CD4-positive, alpha-beta T cell treated with Interferon gamma for 1 hour (primary cell): ENCODE measurements at places on chromosomes 4 and X.

GRCh38 chr4:148852092-148852699, 410.0 kb upstream of the NR3C2 start:
- DNase-seq, result no peak

- no peak for DNase-seq
Measured at GRCh38 chr4:110586131-110586850, 36.6 kb downstream of the PITX2 start.

- DNase-seq, result no peak
Measured at GRCh38 chr4:122731676-122732075, 828 bp upstream of the BBS12 start.

- DNase-seq, result no peak
Measured at GRCh38 chrX:21944136-21944615, 3.7 kb downstream of the SMS start.

- DNase-seq, result no peak
Measured at GRCh38 chr4:120819805-120820437, 102.6 kb downstream of the PRDM5 start.

GRCh38 chr4:55512922-55513571, 33.7 kb downstream of the CLOCK start:
- no peak for DNase-seq

GRCh38 chr4:25797136-25797535, 65.7 kb downstream of the SEL1L3 start:
- no peak for DNase-seq

DNA sequence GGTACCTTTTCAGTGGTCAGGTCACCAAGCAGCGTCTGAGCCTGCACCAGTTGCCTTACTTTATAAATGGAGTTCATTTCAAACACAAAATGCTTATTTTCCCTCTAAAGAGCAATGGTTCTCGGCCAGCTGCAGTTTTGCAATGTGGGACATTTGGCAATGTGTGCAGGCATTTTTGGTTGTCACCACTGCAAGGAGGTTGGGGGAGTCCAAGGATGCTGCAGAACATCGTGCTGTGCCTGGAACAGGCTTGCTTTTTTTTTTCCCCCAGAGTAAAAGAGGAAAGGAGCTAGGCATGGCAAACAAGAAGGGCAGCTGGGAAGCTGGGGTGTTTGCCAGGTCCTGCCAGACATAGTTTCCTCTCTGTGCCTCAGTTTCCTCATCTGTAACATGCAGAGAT, 115.6 kb downstream of the GPR143 start:
- DNase-seq, result no peak

- DNase-seq, result peak; percentile 63
Measured at GRCh38 chr4:26288355-26288909, 32.4 kb upstream of the RBPJ start.

DNA sequence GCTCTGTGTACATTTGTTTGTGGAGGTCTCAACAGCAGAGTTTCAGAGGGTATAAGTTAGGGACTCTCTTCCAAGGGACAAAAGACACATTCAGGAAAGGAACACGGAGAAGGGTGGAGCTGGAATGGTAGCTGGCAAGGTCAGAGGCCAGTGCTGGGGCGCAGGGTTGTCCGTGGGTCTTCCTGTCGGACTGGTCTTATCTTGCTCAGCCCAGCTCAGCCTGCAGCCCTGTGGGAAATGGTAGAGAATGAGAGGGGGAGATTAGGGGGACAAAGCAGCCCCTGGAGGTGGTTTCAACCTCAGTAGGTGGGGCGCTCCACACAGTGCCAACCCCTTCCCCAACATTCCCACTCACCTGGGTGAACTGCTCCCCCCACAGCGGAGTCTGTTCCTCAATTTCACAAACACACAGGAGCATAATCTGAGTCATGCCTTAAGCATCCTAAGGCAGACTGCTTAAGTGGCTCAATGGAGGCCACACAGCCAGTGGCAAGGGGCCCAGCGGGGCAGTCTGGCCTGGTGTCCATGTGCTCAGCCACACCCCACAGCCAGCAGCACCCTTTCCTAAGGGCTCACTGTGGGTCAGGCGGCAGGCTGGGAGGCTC, 6.9 kb upstream of the HDAC6 start:
- no peak for DNase-seq

- peak; percentile 40 for DNase-seq
Measured at GRCh38 chr4:55866973-55867574, 13.6 kb downstream of the EXOC1 start.

DNA sequence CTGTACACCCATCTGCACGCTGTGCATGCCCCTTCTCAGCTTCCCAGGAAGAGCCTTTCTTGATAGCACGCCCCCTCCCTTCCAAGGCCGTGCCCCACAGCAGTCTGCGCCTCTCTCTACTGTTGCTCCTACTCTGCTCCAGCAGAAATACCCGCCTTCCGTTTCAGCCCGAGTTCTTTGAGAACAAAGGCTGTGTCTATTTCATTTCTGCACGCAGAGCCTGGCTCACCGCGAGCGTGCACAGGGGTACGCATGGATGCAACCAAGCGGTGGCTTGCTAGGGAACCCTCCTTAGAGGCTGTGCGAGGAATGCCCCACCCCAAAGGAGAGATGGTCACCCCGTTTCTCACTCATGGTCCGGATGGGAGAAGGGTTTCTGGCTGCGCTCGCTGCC, 485 bp downstream of the AADAT start:
- DNase-seq, result no peak

GRCh38 chrX:40971736-40972135, 113.5 kb upstream of the USP9X start:
- no peak for DNase-seq

- no peak for DNase-seq
Measured at GRCh38 chr4:85005865-85006377, 39.4 kb upstream of the WDFY3 start.

- no peak for DNase-seq
Measured at GRCh38 chr4:180521181-180521580, 1722.0 kb upstream of the TENM3 start.

GRCh38 chr4:56971383-56971782, 6.0 kb downstream of the NOA1 start:
- DNase-seq, result no peak

- peak; percentile 24 for DNase-seq
Measured at GRCh38 chrX:65706041-65706828, 38.8 kb downstream of the MSN start.

DNA sequence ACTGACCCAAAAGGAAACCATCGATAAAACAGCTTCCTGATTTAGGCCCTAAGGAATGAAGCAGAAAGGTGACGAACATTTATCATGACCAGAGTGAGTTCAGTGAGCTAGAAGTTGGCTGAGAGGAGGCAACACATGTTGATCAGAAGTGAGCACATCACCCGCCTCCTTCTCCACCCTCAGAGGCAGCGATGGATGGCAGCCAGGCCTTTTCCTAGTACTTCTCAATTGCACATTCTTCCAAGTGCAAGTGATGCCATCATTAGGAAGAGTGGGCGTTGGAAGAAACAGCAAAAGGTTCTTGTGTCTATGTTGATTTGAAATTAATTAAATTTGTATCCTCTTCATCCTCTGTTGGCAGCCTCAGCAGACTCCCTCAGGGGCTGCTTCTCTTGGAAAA, 51.7 kb downstream of the TMEM154 start:
- no peak for DNase-seq

DNA sequence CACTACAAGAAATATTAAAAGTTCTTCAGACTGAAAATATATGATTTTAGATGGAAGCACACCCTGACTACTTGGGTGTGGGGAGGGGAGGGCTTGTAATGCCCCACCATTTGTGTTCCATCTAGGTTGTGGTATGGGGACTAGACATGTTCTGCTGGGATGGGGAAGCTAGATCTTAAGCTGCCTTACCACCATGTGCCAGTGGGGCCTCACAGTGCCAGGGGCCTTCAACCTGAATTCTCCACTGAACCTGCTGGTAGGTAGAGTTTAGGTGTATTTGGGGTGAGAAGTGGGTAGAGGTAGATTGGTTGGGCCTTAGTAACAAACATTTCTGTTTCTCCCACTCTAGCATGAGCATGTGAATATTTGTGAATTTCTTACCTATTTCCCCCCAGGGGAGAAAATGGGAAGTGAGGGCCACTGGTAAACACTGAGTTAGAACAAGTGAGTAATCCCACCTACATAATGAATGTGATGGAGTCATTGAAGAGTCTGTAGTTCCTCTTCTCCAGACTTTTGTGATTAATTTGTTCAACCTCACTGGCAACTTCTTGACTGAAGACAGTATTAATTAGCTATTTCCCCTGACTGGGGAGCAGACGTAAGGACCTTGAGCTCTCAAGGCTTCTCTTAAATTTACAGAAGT, 44.0 kb downstream of the BRCC3 start:
- DNase-seq, result no peak

- DNase-seq, result no peak
Measured at GRCh38 chr4:85094735-85095134, 128.2 kb upstream of the WDFY3 start.

DNA sequence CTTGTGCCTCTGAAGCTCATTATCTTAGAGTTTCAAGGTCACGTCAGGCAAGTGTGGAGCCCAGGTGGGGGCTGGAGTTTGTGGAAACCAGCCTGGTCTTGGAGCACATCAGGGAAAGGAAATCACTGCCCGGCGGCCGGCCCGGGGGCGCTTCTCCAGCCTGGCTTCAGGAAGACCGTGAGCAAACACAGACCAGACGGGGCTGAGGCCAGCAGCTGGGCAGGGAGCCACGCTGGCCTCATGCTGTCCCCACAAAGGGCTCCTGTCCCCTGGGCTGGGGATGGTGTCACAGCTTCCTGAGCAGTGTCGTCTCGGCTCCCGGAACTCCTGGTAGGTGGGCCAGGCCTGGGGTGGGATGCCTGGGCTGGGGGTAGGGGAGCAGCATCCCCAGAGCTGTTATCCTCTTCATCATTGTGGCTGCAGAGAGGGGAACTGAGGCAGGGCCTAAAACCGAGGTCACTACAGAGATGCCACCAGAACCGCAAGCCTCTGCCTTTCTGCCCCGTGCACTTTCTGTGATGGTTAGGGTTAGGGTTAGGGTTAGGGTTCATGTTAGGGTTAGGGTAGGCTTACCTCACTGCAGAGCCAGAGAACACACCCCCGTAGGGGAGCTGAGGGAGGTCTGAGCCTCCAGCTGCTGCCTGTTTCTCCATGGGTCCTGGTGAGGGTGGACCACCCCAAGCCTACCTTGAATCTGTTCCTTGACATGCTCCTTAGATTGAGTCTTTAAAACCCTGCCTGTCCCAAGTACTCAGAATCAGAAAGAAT, 77.5 kb downstream of the HTRA3 start:
- no peak for DNase-seq

DNA sequence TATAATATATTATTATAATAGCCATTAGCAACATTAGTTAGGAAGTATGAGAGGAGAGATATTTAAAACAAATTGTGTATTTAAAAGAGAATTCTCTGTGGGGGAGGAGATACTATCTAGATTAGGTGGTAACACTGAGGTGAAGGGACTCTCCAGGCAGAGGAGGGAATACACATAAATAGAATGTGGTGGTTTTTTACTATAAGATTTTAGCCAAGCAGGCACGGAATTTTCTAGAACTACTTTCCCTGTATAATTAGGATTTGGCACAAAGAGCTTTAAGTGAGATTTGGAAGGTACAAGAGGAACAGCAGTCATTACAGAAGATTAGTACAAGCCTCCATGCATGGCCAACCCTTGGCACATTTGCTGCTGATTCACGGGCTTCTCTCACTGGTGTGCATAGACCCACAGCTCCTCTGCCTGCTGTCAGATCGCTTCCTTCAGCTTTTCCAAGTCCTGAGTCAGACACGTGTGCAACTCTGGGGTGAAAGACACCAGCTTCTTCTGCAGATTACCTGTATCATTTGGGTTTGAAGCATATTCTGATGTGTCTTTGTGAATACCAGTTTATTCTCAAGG, 685.5 kb downstream of the KCTD8 start:
- no peak for DNase-seq

DNA sequence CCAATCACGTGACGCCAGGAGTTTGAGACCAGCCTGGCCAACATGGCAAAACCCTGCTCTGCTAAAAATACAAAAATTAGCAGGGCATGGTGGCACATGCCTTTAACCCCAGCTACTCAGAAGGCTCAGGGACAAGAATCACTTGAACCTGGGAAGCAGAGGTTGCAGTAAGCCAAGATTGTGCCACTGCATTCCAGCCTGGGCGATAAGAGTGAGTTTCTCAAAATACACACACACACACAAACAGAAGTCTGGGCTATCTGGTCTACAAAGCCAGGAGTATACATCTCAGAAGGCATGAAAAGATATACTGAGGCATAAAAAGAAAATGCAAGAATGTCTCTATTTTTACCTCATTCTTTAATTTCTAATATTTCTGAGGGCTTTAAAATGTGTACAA, 11.3 kb downstream of the YTHDC1 start:
- DNase-seq, result no peak

DNA sequence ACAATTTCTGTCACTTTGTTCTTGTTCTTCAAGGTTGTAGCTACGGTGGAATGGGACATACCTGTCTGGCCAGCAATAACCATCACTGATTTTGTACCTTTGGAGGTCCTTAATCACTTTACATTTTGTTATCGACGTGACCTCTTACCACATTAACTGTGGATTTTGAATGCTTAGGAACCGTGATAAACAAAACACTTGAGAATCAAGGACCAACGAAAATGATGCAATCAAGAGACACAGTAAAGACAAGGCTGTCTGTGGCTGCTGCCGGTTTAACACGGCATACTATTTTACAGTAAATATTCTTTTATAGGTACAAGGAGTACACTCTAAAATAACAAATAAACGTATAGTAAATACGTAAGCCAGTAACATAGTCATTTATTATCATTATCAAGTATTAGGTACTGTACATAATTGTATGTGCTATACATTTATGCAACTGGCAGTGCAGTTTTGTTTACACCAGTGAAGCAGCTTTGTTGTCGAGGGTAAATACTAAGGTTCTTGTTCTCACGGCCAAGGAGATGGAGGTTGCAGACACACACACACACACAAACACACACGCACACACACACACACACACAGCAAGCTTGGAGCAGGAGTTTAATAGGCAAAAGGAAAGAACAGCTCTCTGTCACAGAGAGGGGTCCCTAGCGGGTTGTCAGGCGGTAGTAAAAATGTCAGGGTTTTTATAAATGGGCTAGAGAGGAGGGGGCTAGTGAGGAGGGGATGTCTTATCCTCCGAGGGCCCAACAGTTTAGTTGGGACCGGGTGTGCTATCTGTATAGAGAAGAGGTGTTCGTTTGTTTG, 194.7 kb upstream of the CXorf51B start:
- no peak for DNase-seq

DNA sequence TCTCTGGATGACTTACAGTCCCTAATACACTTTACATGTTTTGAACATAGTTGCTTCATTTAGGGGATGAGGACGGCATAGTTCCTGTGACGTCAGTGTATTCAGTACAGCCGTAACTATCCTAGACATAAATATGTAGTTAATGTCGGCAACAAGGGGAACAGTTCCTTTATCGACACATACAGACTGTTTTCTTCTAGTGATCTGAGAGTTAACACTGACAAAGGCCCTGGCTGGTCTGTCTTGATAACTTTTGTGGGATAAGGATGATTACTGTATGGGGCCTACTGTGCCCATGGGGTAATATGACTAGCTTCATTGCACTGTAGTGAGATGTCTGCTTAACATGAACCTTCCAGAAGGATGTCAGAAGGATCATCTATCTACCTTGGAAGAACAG, 131.2 kb downstream of the ZNF518B start:
- DNase-seq, result no peak

GRCh38 chr4:98406819-98407218, 145.6 kb downstream of the RAP1GDS1 start:
- no peak for DNase-seq
